MG63 (cell line): ENCODE measurements at places on chromosomes 6 and 20.

DNA sequence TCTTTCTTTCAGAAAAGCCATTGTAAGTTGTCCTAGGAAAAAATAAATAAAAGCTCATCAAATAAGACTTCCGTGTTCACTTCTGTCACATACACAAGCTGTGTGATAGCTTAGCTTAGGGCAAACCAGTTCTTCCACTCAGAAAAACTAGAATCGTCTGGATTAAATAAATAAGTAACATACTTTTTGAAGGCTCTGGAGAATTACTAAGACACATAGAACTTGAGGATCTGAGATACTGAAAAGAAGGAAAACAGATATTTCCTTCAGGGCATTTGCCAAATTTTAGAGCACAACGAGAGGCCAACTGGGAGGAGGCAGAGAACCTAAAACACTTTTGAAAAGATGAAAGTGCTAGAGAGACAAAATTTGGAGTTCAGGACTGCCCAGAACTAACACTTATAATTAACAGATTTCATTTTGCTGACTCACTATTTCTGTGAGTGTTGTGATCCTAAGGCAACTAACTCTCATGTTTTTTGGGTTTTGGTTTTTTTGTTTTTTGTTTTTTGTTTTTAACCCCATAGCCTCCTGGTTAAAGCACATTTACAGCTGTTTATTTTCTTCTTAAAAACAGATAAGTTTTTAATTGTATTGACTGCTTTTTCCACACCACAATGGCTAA is 38.7 kb upstream of the THEMIS start:
- DNase-seq: no peak

- DNase-seq: no peak
Observed at GRCh38 chr20:12573442-12573841, 435.3 kb upstream of the SPTLC3 start.

DNA sequence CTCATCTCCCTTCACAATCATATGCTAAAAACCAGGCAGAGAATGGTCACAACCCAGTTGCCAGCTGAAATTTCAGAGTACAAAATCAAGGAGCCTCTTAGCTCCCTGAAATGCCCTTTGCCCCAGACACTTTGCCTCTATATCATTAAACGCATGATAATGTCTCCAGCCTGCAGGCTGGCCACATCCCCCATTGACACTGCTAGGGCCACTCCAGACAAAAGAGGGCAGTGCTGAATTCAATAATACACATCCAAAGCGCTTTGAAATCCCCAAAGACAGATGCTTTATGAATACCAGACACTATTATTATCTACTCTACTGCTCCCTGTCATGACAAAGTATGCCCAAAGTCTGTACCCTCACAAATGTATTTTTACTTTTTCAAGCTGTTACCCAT is 348.3 kb upstream of the POU3F2 start:
- DNase-seq: no peak

DNA sequence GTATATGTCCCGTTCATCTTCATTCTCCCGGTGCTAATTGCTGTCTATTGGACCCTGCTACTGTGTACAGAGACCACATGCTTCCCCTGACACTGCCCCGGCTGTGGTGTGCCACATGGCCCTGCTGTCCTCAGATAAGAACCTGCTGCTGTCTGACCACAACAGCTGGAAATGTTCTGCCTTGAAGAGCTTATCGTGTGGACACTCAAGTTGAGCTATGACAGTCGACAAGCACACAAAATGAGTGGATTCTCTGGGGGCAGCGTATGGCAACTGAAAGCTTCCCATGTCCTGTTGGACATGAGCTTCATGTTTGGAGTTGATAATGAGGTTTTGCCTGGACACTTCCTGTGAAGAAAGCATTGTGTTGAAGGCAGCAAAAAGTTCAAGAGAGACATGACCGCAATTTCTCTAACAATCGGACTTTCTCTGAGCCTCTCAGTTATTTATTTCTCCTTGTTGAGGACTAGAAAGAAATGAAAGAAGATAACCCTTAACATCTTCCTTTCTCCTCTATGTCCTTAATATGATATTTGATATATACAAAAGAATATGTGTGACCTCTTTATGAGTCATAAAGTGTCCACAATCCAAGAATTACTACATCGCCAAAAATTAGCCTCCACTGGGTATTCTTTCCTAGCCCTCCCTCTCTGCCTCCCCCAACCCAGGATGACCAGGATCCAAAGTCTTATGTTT is 187.1 kb upstream of the TCF21 start:
- DNase-seq: peak; percentile 59

- no peak for DNase-seq
Observed at GRCh38 chr6:38634518-38634917, 5.2 kb downstream of the BTBD9 start.

DNA sequence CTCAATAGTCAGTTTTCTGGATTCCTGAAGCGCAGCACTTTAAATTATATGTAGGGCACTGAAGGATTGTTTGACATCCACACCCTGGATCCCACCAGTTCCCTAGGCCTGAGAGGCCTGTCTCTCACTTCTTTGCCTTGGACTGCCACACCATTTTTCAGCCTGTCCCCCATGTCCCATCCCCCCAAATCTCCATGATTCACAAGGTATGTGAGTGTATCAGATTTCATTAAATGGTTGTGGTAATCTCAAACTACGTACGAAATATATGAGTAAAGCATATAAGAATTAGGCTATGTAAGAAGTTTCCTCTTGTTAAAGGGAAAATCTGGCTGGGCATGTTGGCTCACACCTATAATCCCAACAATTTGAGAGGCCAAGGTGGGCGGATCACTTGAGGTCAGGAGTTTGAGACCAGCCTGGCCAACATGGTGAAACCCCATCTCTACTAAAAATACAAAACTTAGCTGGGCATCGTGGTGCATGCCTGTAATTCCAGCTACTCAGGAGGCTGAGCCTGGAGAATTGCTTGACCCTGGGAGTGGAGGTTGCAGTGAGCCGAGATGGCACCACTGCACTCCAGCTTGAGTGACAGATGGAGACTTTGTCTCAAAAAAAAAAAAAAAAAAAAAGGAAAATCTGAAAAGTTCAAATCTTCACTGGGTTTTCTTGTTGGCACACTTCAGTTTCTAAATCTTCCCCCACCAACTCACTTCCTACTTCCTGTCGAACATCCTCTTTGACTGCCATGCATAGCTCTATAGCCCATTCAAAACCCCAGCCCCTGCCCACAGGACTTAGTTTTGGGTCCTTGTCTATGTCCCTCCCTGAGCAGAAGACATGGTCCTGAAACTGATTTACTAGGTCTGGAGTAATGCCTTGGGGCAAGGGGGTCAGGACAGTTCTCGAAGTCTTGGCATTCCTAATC is 97.3 kb upstream of the SHLD1 start:
- DNase-seq: peak; percentile 47

DNA sequence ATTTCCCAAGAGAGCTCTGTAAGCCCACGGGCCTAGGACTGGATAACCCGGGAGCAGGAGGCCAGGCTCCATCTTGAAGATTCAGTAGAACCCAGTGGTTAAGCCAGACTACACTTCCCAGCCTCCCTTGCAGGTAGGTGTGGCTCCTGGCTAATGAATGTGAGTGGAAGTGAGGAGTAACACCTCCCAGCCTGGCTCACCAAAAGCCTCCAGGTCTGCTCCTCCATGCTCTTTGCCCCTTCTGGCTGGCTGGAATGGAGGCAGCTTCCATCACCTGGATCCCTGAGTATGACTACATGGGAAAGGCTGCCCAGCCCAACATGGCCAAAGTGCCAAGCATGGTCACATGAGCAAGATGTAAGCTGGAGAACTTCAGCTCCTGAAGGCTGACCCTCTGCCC is 9.7 kb downstream of the LRRN4 start:
- DNase-seq: no peak
